ENCODE measurements at places on chromosomes 11 and 22. TPM values are rescaled to one million over a fixed set of nuclear protein-coding genes. Genes with fewer than 3 reads are reported as not detected.

LIPT2 gene
- 3.7 TPM for total RNA-seq

SHISAL1 gene
- 0.56 TPM for total RNA-seq

FAR1 gene
- 56.8 TPM for total RNA-seq

MMP7 gene
- total RNA-seq, result not detected

DGCR6 gene
- total RNA-seq, result 4.3 TPM

GRK2 gene
- 106 TPM for total RNA-seq

RNF215 gene
- total RNA-seq, result 10.9 TPM

TMEM225 gene
- total RNA-seq, result not detected

RAPSN gene
- 0.24 TPM for total RNA-seq

DNA sequence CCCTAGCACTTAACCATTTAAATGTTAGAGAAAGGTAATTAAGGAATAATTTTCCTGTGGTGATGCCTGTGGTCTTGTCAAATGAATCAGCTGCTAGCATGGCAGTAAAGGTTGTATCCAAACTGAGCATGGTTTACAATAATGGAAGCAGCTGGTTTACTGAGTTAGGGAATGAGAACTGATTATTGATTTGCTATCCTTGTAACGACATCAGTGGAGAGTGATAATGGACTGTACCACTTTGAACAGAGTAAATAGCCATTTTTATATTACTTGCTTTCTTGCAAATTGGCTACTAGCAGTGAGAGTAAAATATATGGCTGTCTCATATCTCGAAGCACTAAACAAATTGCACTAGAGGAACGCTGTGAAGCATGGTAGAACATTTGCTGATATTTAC, 589.0 kb upstream of the ANO5 start:
- DNase-seq, result no peak

DNA sequence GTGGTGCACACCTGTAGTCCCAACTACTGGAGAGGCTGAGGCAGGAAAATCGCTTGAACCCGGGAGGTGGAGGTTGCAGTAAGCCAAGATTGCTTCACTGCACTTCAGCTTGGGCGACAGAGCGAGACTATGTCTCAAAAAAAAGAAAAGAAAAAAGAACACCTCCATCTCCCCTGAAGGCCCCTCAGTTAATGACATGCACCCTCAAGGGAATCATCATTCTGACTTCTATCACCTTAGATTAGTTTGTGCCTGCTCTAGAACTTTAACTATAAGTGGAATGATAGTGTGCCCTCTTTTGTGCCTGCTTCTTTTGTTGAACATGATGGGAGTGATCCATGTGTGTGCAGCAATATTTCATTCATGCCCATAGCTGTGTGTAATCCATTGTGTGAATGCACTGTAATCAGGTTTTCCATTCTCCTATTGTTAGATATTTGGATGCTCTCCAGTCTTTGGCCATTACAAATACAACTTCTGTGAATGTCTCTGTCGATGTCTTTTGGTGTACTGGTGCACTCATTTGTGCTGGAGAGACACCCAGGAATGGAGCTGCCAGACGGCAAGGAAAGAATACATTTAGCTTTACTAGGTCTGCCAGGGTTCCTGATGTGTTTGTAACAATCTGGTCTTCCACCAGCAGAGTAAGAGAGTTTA, 883 bp upstream of the VPREB3 start:
- DNase-seq, result no peak

GRCh38 chr11:11157185-11157584, 195.9 kb downstream of the CSNK2A3 start:
- DNase-seq, result no peak

- no peak for DNase-seq
These were observed 33.2 kb upstream of the FAR1 start for GRCh38 chr11:13635290-13635689.

- DNase-seq, result no peak
These were observed 28.0 kb upstream of the PHOX2A start for GRCh38 chr11:72271980-72272379.

GRCh38 chr11:36282926-36283325, 6.3 kb downstream of the COMMD9 start:
- no peak for DNase-seq

GRCh38 chr11:76644591-76644990, 26.0 kb downstream of the LRRC32 start:
- no peak for DNase-seq

DNA sequence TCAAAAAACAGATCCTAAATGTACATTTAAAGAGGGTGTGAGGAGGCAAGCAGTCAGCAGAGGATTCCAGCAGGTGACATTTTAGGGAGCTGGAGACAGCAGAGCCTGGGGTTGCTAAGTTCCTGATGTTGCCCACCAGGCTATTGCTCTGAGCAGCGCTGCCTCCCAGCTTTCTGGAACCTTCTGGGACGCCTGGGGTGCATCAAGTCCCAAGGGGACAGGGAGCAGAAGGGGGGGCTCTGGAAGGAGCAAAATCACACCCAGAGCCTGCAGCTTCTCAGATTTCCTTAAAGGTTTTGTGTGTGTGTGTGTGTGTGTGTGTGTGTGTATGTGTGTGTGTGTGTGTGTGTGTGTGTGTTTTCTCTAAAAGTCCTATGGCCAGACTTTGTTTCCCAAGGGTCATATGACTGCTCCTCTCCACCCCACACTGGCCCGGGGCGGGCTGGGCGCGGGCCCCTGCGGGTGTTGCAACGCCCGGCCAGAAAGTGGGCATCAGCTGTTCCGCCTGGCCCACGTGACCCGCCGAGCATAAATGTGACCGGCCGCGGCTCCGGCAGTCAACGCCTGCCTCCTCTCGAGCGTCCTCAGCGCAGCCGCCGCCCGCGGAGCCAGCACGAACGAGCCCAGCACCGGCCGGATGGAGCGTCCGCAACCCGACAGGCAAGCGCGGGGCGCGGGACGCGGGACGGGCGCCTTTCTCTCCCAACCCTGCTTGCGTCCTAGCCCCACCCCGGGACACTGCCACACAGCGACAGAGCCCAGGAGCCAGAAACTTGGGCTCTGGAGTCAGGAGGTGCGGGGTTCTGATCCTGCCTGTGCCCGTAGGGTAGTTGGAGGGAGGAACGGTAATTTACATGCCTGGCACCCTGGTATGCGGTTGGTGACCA, at the start of gene HMOX1:
Gene HMOX1, plus strand, starts transcription at position 560 of the 887 bp plus-strand sequence. Its CDS starts 78 bp downstream, at position 638.
- DNase-seq, result peak; percentile 87

DNA sequence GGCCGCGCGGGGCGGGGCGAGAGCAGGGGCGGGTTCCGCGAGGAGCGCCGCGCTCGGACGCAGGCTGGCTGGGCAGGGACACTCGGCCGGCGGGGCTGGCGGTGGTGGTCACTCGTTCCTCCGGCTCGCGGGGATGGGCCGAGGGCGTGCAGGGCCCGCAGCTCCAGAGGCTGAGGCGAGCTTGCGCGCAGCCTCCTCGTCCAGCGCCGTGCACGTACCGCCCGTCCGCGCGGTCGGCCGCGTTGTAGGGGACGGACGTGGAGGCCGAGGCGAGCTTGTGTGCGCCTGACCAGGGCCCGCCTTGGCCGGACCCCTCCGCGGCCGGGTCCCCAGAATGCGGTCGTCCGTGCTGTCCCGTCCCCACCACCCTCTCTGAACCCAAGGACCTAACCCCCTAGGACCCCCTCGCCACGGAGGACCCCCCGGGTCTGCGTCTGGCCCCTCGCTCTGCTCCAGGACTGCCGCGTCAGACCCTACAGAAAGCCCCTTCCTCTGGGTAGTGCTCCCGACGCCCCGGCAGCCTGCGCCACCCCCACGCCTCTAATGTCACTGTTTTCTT, 569 bp upstream of the YPEL1 start:
- no peak for DNase-seq

GRCh38 chr11:62492586-62492985, 54.0 kb downstream of the AHNAK start:
- DNase-seq, result no peak

DNA sequence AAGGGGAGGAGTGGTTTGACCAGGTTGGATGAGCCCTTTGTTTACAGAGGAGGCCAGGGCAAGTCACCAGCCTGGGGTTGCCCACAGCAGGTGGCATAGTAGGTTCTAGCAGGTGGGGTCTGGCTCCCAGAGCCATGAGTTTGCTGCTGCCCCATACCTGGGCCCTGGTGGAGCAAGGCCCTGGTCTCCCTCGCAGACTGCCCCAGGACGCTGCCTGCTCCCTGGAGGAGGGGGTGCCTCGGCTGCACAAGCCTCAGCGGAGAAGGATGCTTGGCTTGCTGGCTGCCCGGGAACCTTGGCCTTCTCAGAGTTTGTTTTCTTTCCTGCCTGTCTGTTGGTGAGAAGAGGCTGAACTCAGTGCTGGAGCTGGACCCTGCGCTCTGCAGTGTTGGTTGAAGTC, 54.9 kb downstream of the LRP5 start:
- no peak for DNase-seq

- DNase-seq, result no peak
These were observed 367.1 kb upstream of the PDGFD start for GRCh38 chr11:104531075-104531474.

DNA sequence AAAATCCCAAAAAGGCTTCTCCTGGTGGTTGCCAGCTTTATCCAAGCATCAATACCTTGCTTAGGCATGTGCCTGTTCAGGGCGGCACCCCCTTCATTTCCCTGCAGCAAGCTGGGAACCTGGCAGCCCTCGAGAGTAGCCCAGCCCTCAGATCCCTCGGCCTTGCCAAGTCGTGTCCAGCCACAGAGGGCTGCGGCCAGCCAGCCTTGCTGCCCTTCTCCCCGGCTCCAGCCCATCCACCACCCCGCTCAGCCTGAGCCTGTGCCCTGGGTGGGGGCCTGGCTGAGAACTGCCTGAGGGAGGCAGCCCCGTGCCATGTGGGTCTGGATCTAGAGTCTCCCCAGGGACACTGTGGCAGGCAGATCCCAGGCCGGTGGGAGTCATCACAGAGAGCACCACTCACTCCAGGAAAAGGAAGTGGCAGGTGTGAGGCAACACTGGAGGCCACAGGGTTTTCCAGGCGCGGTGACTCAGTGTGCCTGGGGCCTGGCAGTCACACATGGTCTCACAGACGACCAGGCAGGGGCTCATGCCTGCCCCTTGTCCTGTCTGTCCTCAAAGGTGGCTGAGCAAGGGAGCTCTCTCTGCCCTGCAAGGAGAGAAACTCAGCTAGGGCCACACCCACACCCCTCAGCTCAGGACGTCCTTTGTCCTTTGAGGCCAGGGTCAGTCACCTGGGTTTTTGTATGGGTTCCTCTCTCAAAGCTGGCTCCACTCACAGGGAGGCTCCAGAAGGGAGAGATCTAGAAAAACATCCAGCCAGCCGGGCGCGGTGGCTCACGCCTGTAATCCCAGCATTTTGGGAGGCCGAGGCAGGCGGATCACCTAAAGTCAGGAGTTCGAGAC, 12.2 kb upstream of the CDC42BPG start:
- peak; percentile 68 for DNase-seq

GRCh38 chr11:9858822-9859221, 194.9 kb downstream of the SWAP70 start:
- DNase-seq, result no peak

- no peak for DNase-seq
These were observed 117.2 kb upstream of the NAV2 start for GRCh38 chr11:19595499-19595839.

- no peak for DNase-seq
These were observed 31.2 kb upstream of the SMIM35 start for GRCh38 chr11:118117790-118118601.
